Non-pigmented ciliary epithelial cell (primary cell): ENCODE measurements at places on chromosomes 2 and 18.

- DNase-seq: peak; percentile 35
Measured at GRCh38 chr2:72825257-72826155, at the start of gene EXOC6B. EXOC6B (minus strand) TSS chr2:72826033.

DNA sequence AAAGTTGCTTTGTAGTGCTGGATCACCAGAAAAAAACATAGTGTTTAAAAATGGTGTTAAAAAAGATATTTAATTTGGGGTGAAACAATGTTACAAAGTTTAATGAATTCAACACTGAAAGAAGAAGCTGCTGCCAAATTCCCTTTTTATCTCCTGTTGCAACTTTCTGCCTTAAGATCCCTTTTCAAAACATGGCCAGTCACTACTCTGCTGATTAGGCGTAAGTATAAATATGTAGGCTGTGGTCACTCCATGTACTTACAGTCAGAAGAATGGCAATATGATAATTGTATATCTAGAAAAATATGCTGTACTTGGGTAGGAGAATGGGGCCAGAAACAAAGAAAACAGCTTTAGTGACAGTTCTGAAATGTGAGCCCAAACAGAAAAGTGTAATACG, 123.5 kb upstream of the ZBTB14 start:
- DNase-seq: no peak

DNA sequence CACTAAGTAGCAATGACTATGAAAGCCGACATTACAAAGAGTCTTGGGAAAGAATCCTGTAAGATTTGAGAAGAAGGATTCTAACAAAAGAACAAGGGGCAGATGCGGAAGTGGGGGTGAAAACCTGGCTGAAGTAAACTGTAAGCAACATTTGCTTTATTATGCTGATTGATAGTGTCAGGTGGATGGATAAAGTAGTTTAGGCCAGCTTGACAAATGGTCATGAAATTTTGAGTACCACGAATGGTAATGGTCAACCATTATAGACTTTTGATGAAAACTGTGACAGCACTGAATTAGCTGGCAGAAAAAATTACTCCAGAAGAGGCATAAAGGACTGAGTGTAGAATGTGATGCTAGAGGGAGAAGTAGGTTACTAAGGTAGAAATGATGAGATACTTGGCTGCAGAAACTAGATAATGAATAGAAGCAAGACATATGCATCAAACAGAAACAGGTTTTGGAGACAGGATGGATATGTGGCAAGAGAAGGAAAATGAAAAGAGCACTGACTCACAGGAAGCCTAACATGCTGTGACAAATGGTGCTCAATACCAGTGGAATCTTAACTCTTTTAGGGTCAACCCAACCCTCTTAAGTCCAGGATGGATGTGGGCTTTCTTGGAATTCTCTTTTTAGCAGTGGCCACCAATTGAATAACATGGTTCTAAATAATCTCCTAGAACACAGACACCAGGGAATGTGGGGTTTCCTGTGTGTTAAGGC, 6.8 kb downstream of the THUMPD2 start:
- peak; percentile 37 for DNase-seq

DNA sequence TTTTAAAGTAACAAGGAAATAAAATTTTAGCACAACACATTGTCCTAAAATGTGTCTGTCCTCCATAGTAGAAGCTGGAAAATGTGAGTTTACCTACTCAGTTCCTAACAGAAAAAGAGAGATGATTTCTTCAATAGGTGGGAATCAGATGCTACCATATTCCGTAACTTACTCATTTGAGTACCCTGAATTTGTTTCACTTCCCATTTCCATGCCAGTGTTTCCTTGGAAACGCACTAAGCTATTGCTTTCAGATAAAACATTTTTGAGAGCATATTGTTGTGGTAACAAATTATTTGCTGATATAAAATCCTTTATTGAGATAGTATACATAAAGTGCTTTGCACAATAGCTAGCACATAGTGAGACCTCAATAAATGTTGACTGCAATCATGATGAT, 137.5 kb upstream of the BARD1 start:
- DNase-seq: no peak

DNA sequence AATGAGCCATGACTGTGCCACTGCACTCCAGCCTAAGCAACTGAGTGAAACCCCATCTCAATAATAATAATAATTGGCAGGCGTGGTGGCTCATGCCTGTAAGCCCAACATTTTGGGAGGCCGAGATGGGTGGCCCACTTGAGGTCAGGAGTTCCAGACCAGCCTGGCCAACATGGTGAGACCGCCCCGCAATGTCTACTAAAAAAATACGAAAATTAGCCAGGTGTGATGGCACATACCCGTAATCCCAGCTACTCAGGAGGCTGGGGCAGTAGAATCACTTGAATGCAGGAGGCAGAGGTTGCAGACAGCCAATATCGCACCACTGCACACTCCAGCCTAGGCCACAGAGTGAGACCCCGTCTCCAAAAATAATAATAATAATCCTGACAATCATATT, 27.9 kb upstream of the LPIN2 start:
- no peak for DNase-seq

- DNase-seq: peak; percentile 90
Measured at GRCh38 chr18:22391407-22392345, 26.0 kb downstream of the CTAGE1 start.

- no peak for DNase-seq
Measured at GRCh38 chr2:44203542-44203941, 34.9 kb downstream of the PPM1B start.

GRCh38 chr2:152037743-152038435, 61.0 kb downstream of the CACNB4 start:
- no peak for DNase-seq

GRCh38 chr18:79403723-79404566, 8.2 kb downstream of the NFATC1 start:
- DNase-seq: no peak

GRCh38 chr2:191319186-191319585, 74.0 kb downstream of the MYO1B start:
- no peak for DNase-seq

DNA sequence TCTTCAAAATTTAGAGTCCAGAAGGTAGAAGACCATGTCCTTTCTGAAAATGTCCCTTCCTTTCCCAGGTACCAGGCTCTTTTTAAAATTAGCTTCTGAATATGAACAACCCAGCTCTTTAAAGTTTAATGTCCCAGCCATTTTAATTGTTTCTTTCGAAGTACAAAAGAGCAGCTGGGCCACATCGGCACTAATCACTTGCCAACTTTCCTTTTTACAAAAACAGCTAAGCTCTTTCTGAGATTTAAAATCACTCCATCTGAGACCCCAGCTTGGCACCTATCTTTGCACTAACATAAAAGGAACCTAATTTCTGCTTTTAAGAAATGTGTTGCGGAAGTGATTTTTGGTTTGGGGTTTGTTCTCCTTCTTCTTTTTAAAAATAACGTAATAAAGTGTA, 2.6 kb downstream of the BOD1L2 start:
- DNase-seq: no peak

GRCh38 chr18:44840058-44840790, 159.5 kb downstream of the SETBP1 start:
- DNase-seq: no peak
